ENCODE measurements at places on chromosomes 4 and X. TPM values are rescaled to one million over a fixed set of nuclear protein-coding genes. Genes with fewer than 3 reads are reported as not detected.

Gene CT45A3
- not detected for total RNA-seq

Gene IQCM
- total RNA-seq, result not detected

Gene ZNF185
- total RNA-seq, result 2.2 TPM

Gene EMD
- 50.2 TPM for total RNA-seq

Gene STK26
- total RNA-seq, result 4.5 TPM

Gene CSAG1
- not detected for total RNA-seq

Gene AFM
- not detected for total RNA-seq

Gene FGF13
- total RNA-seq, result not detected

Gene PRRG1
- total RNA-seq, result 23.4 TPM
